ENCODE measurements at places on chromosomes 13 and 19.

DNA sequence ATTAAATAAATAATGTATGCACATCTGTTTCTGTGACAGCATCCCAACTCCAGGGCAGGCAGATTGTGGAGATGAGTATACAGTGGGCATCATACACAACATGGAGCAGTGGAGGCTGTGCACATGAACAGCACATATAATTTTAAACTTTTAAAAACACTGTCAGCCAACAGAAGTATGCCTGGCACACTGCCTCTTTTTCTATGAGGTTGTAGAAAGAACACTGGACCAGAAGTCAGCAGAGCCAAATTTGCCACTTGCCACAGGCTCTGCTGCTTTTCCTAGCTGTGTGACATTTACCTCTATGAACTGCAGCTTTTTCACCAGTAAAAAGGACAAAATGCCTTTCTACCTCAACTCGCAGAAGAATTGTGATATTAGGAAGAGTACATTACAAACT is 118.7 kb downstream of the FRY start:
- no peak for DNase-seq

DNA sequence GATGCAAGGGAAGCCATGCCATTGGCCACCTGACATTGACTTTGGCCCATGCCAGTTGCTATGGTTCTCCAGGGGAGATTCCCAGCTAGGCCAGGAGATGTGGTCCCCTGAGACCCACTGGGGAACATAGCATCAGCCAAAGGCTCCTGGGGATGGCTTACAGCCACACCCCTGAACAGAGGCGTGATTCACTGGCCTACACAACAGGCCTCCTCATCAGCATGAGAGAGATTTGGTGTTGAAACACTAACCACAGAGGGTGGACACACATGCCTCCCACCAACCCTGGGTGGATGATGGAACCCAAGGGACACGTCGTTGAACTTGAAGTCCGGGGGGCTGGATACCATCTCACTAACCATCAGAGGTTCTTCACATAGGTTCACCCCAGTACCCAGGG is 14.4 kb downstream of the IQCN start:
- no peak for DNase-seq

DNA sequence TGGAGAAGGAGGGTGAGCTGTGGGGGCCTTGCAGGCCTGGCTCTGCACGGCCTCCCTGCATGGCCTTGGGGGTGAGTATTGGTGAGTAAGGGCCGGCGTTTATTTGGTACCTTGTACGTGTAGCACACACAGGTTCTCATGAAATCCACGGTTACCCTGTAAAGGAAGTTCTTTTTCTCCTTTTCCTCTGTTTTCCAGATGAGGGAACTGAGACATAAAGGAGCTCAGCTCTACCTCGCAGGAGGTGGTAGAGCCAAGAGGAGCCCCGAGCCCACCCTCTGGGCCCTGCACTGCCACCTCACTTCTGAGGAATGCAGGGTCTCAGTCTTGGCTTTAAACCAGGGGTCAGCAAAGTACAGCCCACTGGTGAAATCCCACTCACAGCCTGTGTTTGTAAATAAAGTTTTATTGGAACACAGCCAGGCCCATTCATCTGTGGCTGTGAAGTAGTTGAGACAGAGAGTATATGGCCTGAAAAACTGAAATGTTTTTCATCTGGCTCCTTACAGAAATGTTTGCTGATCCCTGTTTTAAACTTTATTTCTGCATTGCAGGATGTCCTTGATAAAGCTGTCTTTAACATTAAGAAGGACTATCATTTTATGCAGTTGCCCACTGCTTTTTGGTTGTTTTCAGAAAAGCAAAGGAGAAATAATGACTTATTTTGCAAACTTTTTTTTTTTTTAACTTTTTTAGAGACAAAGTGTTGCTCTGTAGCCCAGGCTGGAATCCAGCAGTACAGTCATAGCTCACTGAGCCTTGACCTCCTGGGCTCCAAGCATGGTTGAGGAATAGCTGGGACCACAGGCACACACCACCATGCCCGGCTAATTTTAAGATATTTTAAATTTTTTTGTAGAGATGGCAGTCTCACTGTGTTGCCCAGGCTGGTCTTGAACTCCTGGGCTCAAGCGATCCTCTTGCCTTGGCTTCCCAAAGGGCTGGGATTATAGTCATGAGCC is 6.4 kb downstream of the EPN1 start:
- DNase-seq = no peak

DNA sequence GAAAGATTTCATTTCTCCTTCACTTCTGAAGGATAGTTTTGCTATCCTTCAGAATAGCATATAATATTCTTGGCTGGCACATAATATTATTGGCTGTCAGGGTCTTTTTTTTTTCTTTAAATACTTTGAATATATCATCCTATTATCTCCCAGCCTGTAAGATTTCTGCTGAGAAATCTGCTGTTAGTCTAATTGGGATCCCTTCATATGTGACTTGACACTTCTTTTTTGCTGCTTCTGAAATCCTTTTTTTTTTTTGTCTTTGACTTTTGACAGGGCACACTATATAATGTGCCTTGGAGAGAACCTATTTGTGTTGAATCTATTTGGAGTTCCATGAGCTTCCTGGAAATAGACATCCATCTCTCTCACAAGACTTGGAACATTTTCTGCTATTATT is 136.9 kb upstream of the UBL3 start:
- DNase-seq = no peak

- no peak for DNase-seq
Measured at GRCh38 chr19:43626838-43627237, 7.4 kb upstream of the ZNF428 start.

GRCh38 chr13:65188721-65189120 is 2041.4 kb downstream of the PCDH9 start:
- DNase-seq = no peak

DNA sequence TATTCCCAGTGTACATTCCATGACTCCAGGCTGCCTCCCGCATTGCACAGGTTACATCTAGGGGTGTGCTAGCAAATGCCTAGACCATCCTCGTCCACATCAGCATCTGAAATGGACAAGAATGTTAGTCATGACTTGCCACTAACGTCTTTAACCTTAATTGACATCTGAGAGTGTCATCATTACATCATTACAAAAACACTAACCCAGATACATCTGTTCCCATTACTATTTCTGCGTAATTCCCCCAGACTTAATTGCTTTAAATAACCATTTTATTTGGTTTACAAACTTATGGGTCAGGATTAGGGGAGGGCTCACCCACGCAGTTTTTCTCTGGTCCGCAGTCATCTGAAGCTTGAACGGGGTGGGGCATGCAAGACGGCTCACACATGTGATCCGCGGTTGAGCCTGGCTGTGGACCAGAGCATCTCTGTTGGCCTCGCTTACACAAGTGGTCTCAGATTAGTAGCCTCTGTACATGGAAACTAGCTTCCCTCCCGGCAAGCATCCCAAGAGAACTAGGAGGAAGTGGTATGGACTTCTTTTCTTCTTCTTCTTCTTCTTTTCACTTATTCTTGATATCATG is 15.9 kb downstream of the KL start:
- no peak for DNase-seq

GRCh38 chr13:99908140-99908803 is 63.3 kb downstream of the ZIC5 start:
- DNase-seq = no peak

All from T follicular helper cell (primary cell).